SK-MEL-5 (cell line): ENCODE measurements at places on chromosomes 12 and 14.

DNA sequence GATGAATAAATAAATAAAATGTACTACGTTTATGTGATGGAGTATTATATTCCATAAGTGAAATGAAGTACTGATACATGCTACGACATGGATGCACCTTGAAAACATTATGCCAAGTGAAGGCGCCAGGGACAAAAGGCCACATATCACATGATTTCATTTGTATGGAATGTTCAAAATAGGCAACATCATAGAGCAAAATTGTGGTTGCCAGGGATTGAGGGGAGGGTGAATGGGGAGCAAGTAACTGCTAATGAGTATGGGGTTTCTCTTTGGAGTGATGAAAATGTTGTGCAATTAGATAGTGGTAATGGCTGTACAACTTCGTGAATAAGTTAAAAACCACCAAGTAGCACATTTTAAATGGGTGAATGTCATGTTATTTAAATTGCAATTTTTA lies 132.8 kb downstream of the SLC38A4 start:
- no peak for DNase-seq

DNA sequence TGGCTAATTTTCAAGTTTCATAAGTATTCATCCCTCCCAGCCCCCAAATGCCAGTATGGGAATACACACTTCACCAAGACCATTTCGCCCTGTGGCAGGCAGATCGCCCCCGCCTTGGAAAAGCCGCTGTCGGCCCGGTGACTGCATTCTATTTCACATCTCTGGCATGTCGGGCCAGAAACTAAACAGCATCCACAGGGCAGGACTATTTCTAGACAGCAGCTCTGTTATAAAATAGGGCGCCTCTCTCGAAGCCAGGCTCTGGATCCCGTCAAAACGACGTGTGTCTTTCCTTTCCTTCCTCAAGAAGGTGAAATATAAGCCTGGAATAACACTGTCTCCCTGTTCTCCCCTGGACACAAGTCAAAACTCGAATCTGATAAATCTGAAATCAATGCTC lies 56.8 kb downstream of the GSC start:
- no peak for DNase-seq

DNA sequence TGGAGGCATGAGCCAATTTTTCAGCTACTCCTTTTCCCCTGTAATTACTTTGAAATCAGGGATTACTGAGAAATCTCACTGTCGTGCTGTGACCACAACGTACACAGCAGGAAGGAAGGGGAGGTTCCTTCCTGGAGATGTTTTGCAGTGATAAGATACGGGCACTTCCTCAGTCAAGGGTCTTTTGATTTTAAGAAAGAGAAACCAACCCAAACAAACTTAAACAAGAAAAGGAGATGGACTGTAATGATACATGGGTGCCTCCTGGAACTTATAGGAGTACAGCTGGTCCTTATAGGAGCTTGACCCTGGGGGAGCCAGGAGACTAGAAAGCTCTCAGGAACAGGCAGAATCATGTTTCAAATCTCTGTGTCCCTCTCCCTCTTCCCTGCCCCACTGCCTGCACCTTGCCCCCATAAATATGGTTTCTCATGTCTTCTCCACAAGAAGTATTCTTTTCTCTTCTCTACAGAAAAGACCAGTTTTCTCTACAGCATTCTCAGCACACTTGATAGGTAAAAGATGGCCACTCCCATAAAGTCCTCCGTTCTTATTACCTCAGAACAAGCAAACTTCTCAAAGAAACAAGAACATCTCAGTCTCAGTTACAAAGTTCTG lies 281.1 kb upstream of the AMIGO2 start:
- DNase-seq = no peak

DNA sequence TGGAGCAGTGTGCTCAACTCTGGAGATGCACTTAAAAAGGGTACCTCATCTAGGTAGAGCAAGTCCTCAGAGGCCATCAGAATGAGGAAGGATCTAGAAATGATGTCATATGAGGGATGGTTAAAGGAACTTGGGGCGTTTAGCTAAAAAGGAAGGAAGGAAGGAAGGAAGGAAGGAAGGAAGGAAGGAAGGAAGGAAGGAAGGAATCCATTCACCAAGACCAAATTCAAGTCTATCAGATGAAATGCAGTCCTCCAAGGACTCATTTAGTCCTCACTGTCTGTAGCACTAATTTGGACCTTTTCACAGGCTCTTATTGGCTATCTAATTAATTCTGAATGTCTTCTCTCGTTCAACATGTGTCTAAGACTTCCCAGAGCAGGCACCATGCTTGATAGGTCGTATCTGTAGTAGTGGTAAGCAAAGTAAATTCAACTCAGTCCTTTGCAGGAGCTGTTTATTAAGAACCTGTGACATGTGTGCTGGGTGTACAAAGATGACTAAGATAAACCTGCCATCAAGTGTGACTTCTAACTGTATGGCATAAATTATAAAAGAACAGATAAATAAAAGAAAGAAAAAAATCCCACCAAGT lies 63.5 kb downstream of the LLPH start:
- DNase-seq = no peak

- no peak for DNase-seq
Observed at GRCh38 chr14:66999978-67000377, 189.3 kb upstream of the GARIN2 start.

GRCh38 chr12:94867066-94867855 lies 136.2 kb downstream of the NDUFA12 start:
- no peak for DNase-seq

- DNase-seq = no peak
Observed at GRCh38 chr12:50442178-50442908, 41.7 kb downstream of the LARP4 start.

- DNase-seq = no peak
Observed at GRCh38 chr12:89424389-89424788, 72.1 kb upstream of the DUSP6 start.

GRCh38 chr14:58639842-58640484 lies 2.2 kb downstream of the DACT1 start:
- peak; percentile 80 for DNase-seq

DNA sequence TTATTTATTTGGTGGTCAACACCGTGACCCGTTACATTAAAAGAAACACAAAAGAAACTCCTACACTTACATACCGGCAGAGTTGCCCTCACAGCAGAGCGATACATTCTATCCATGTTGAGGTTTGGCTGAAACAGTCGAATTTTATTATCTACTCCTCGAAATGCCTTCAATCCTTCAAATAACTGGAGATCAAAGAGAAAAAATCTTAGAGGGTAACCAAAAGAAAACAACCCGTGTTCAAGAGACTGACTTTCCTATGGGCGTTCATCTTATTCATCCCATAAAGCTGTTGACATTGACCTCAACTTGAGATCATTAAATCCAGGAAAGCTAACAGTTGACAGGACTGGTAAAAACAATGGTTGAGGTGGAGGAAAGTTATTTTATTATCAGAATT lies 67.7 kb downstream of the BCAT1 start:
- DNase-seq = no peak

GRCh38 chr12:11805680-11806079 lies 156.2 kb downstream of the ETV6 start:
- DNase-seq = no peak

DNA sequence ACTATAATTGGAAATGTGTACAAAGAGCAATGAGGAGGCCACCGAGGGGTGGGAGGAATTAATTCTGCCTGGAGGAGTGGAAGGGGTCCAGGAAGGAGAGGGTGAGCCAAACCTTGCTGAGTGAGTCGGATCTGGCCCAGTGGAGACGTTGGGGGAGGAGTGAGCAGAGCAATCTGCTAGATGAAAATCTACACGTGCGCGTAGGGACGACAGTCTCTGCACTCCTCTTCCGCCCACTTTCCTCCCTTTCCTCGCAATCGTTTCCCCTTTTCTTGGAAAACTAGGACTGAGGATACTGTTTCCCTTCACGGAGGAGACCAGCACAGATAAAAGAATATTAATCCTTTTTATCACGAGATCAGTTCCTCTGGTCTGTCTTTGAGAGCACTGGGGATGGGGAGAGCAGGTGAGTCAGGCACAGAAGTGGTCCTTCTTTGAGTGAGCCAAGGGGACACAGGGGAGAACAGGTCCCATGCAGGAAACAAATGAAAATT lies 2.9 kb upstream of the NAB2 start:
- DNase-seq = peak; percentile 59

DNA sequence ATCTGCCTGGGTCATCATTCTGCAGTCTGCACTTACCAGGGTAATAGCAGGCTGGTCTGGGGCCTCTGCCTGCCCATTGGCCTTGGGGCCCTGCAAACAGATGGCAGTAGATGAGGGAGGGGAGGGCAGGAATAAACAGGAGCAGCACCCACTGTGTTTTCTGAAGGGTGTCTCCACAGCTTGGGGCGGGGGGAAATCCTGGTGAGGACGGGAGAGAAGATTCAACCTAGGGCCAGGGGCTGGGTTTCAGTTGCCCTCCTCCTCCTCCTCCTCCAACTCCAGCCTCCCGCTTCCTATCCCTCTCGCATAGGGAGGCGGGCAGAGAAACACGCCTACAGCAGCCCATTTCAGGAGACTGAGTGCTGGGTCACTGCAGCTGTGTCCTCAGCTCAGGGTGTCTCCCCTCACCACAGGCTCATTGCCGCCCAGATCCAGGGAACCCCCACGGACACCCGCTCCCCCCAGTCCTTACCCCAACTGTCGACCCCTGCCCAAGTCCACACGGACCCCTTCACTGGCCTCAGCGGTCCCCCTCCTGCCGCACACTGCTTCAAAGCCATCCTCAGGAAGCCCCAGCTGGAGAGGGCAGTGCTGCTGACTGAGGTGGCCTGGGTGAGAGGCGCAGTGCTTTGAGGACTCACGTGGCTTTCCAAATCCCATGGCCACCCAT lies 9.1 kb upstream of the KRT80 start:
- DNase-seq = no peak

DNA sequence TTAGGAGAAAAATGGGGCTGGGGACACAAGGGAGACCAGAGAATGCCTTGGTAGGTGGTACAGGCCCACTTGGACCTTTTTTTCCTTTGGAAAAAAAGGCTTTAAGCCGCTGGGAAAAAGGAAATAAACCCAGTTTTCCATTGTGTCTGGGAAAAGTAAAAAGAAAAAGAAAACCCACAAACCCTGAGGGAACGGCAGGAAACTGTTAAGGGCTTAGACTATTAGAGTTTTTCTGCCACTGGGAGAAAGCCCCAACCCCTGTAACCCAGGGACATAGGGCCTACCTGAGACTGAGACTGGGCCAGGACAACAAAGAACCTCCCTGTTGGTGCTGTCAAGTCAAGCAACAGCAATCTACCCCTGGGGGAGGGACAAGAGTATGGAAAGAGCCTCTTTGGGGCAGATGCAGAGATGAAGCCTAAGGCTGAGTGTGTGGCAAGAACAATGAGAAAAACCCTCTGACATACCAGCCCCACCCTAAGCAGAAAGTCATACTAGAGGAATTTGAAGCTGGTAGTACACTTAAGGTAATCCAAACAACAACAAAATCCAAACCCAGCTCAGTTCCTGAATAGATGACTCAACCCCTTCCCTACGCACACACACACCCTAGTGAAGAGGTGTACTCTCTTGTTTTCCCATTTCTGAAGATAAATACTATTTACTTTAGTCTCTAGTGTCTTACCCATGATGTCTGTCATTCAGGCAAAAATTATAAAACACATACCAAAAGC lies 22.8 kb downstream of the ATF1 start:
- no peak for DNase-seq

- DNase-seq = no peak
Observed at GRCh38 chr14:84404246-84404645, 1125.7 kb upstream of the FLRT2 start.

GRCh38 chr14:46818147-46818546 lies 166.6 kb upstream of the RPL10L start:
- DNase-seq = no peak

- DNase-seq = peak; percentile 88
Observed at GRCh38 chr14:20873370-20874177, 17.6 kb upstream of the RNASE3 start.

GRCh38 chr12:5088586-5089264 lies 45.0 kb downstream of the KCNA5 start:
- no peak for DNase-seq

DNA sequence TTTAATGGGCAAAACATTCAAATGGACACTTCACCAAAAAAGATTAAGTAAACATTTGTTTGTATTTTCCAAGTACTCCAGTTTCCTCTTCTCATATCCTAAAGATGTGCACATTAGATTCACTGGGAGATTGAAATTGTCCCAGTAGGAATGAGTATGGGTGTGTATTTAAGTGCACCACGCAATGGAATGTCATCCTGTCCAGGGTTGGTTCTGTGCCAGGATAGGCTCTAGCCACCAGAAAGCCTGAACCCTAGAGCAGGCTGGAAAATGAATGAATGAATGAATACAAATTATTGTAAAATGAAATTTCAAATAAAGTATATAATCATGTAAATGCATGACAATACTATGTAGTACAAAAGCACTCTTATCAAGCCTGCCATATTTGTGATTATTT lies 14.0 kb downstream of the CEP83 start:
- no peak for DNase-seq

GRCh38 chr14:34356264-34356654 lies 105.8 kb downstream of the SPTSSA start:
- peak; percentile 75 for DNase-seq

- peak; percentile 68 for DNase-seq
Observed at GRCh38 chr12:80472911-80473500, 29.0 kb downstream of the PTPRQ start.

DNA sequence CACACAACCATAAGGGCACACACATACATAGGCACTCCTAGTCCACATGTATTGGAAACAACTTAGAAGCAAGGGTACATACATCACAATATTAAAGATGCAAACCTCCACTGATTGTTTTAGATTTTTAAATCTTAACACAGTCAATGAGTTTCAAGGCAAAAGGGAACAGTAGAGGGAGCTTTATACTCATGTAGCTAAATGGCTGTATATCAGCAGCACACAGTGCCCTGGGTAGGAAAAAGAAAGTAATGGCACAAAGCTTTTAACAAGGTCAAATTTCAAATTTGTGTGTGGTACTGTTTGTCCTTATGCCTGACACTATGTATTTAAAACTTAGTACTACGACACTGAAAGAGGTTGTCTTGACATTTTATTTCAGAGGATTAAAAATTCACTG lies 262.0 kb downstream of the MED13L start:
- peak; percentile 64 for DNase-seq

DNA sequence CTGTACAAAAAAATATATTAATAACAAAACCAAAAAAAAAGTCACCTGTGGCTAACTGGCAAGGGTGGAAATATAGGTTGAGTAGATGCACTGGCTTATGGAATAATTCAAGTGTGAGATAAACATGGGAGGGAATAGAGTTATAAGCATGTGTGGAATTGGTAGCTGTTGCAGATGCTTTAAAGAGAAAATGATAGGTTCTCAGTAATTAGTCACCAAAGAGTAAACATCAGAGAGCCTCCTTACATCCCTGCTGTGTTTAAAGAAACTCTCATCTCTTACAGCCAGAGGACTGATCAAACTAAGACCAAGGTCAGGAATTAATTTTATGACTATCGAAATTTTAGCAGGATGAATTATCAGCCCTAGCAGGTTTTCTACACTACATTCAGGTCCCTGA lies 70.5 kb downstream of the EGLN3 start:
- no peak for DNase-seq

GRCh38 chr12:131865180-131865875 lies 29.1 kb upstream of the ULK1 start:
- DNase-seq = no peak

GRCh38 chr12:1916371-1917171 lies 1.9 kb downstream of the CACNA2D4 start:
- DNase-seq = no peak

- no peak for DNase-seq
Observed at GRCh38 chr12:92261071-92261470, 115.4 kb upstream of the BTG1 start.
